ENCODE measurements at places on chromosomes 12 and 14.

DNA sequence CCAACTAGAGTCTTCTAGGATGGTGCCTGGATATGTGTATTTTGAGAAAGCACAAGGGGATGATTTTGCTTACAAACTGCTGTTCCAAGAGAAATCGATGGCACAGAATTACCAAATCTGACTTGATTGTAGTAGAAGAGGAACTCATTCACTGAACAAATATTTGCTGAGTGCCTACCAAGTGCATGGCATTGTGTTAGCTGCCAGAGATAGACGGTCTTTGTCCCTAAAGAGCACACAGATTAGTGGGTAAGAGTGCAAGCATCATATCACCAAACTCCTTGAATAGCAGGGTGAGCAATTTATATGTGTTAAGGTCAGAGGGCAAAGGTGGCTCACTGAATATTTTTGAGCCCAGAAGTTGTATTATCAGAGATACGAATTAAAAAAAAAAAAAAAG lies 3.5 kb upstream of the FOXN3 start:
- no peak for DNase-seq

DNA sequence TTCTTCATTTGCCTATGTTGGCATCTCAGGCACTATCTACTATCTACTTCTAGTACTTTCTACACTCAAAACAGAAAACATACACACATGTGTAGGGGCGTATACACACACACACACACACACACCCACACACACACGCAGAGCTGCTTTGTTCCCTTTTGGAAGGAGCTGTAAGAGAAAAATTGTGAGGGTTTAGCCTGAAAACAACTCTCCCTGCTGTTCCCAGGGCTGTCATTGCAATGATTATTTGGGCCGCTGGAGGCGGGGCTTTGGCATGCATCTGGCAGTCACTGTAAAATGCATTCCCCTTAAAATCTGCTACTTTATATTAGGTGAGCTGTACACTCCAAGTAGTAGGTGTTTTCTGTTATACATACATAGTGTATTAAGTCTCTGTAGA lies 29.1 kb upstream of the SLC38A2 start:
- no peak for DNase-seq

GRCh38 chr14:101408077-101408831 lies 153.0 kb upstream of the DIO3 start:
- DNase-seq, result no peak

DNA sequence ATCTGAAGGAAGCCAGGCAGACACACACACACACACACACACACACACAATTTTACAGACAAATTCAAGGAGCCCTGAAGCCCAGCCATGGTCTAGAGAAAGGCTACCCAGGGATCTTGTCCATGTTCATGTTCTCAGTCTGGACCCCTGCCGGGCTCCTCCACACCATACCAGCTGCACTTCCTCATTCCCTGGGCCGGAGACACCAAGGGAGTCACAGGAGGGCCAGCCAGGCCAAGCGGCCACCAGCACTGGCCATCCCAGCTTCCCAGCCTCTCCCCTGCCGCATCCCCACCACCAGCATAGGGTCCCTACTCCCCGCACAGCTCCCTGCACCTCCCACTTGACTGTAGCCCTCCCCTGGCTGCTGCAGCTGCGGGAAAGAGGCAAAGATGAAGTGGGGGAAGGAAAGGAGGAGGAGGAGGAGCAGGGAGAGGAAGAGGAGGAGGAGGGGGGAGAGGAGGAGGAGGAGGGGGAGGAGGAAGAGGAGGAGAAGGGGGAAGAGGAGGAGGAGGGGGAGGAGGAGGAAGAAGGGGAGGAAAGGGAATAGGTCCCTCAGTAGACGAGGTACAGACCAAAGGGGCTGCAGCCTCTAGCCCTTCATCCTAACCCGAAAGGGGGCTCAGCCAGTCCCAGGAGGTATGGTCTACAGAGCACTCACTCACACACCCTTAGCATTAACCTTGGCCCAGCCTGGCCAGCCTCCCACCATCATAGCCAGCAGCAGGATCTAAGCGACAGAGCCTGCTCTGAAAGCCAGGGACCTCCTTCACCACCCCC lies 293.2 kb downstream of the DPF3 start:
- no peak for DNase-seq

GRCh38 chr12:12099102-12099501 lies 28.4 kb downstream of the BCL2L14 start:
- no peak for DNase-seq

- no peak for DNase-seq
Observed at GRCh38 chr12:89041078-89041477, 311.2 kb downstream of the DUSP6 start.

GRCh38 chr12:50725011-50725942 lies 38.6 kb upstream of the ATF1 start:
- no peak for DNase-seq

- no peak for DNase-seq
Observed at GRCh38 chr12:67534681-67535080, 113.9 kb upstream of the DYRK2 start.
